ENCODE measurements at places on chromosomes 2 and 18.

DNA sequence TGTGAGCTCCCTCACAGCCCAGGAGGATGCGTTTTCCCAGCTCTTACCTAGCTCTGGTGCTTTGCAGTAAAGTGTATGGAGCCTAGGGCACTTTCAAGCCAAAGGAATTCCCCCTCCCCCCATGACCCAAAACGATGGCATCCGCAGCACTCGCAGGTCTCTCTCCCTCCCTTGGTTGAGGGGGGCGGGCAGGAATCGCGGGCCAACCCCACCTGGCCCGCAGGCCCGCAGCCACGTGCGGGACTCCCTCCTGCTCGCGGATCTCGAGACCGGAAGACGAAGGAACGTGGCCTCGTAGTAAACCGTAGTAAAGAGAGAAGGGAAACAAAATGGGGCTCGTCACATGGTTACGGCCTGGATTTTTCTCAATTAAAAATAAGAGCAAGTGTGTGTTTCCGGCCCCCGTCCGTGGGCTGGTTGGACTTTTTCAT is 8.5 kb downstream of the IRS1 start:
- DNase-seq, result peak; percentile 57

GRCh38 chr2:37402636-37403035 is 58.2 kb downstream of the QPCT start:
- no peak for DNase-seq

DNA sequence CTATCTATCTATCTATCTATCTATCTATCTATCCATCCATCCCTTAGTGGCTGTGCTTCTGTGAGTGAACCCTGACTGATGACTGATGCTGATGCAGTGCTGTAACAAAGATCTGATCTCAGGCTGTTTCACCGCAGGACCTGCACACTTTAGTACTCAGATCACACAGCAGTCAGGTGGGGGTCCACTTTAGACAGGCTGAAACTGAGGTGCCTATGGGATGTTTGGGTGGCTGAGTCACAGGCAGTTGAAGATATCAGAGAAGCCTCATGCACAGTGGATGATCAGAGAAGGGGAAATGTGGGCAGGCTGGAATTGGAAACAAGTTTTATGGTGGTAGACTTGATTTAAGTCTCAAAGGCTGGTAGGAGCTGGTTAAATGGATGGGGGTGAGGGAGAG is 156.4 kb downstream of the INSIG2 start:
- no peak for DNase-seq

- DNase-seq, result no peak
These were observed 141.1 kb downstream of the HNMT start for GRCh38 chr2:138105358-138105757.

- no peak for DNase-seq
These were observed 60.7 kb downstream of the TNS1 start for GRCh38 chr2:217941886-217942728.

- DNase-seq, result no peak
These were observed 82.9 kb downstream of the TNS1 start for GRCh38 chr2:217919781-217920351.

Measured in activated CD4-positive, alpha-beta T cell treated with anti-CD3 and anti-CD28 coated beads, Interleukin-2, amount 50 U/mL, for 4 hours (primary cell).